ENCODE measurements at places on chromosomes 4 and X. TPM values are rescaled to one million over a fixed set of nuclear protein-coding genes. Genes with fewer than 3 reads are reported as not detected.

DNA sequence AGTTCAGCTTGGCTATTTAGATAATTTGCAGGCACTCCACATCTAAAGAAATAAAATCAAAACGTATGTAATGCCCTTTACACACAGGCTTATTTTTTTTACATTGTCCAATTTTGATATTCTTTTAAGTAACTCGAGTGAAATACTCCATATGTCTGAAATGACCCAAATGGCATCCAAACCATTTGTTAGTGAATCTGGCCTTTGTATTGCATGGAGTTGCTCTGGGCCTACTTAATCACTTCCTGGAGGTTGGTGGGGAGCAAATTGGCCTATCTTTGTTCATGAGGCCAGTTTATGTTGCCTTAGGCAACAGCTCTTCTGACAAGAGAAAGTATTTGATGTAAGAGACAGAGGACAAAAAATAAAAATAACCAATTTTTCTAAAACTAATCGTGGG is 47.6 kb upstream of the TMEM131L start:
- H3K36me3 ChIP-seq = no peaks in the 10 kb centered on the region
- DNase-seq = no peak
- H3K4me1 ChIP-seq = no peaks in the 10 kb centered on the region
- H3K27ac ChIP-seq = no peak overlapping the region
- H3K27me3 ChIP-seq = no peaks in the 10 kb centered on the region

Gene ARHGAP36
- not detected for total RNA-seq

GRCh38 chrX:97366237-97366636 is 482.5 kb downstream of the RPA4 start:
- no peaks in the 10 kb centered on the region for H3K4me1 ChIP-seq
- no peaks in the 10 kb centered on the region for H3K36me3 ChIP-seq
- H3K4me3 ChIP-seq = no peak overlapping the region
- H3K27ac ChIP-seq = no peak overlapping the region
- no peak for DNase-seq

Gene BEX3
- total RNA-seq = 7.7 TPM
